AG09309 (cell line): ENCODE measurements at places on chromosomes 4 and X.
A peak's percentile ranks its signal among the peaks of the same experiment; 100 is the strongest.

- peak; percentile 42 for DNase-seq
Measured at GRCh38 chr4:157992038-157992705, 180.7 kb downstream of the GASK1B start.

- no peak for DNase-seq
Measured at GRCh38 chr4:10629394-10629793, 55.2 kb downstream of the CLNK start.

DNA sequence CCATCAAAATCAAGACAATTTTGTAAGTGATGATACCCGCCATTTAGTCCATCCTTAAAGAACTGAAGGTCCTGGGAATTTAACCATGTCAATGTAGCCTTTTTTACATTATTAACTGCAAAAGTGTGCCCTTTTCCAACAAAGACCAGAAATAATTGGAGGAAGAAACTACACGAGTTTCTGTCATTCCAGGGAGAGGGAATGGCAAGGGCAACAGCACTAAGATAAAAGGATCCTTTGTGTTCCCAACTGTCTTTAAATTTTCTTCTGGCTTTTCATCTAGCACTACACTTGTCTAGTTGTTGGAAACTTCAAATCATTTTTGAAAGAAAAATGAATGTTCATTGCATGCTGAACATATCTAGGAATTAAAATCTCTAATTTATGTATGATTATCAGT lies 286.2 kb downstream of the GALNTL6 start:
- DNase-seq: no peak

DNA sequence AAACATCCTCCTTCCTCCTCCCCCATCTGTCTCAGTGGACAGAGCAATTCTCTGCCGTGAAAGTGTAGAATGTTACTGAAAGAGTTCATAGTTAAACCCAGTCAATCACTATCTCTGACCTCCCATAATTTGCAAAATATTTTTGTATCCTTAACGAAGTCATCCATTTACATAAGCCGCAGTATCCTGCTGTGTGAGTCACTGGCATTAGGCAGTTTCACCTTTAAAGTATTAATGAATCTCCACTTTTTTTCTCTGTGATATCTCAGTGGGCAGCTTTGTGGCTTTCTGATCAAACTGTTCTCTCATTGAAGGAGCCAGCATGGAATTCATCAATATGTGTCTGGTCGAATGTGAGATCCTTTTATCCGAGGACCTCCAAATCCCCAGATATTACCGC lies 678.6 kb upstream of the TENM3 start:
- DNase-seq: no peak

- no peak for DNase-seq
Measured at GRCh38 chr4:36255577-36255976, 11.3 kb upstream of the ARAP2 start.

GRCh38 chr4:1978226-1978625 lies 30.5 kb downstream of the NELFA start:
- no peak for DNase-seq

DNA sequence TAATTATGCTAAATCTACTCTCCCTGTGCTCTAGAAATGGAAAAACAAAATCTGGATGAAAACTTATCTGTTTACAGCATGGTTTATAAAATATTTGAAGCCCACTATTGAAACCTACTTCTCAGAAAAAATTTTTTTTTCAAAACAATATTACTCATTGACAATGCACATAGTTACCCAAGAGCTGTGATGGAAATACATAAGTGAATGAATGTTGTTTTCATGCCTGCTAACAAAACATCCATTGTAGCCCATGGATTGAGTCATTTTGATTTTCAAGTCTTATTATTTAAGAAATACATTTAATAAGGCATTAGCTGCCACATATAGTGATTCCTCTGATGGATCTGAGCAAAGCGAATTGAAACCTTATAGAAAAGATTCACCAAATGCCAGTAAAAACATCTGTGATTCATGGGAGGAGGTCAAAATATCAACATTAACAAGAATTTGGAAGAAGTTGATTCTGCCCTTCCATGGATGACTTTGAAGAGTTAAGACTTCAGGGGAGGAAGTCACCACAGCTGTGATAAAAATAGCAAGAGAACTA lies 144.7 kb upstream of the HHIP start:
- no peak for DNase-seq

DNA sequence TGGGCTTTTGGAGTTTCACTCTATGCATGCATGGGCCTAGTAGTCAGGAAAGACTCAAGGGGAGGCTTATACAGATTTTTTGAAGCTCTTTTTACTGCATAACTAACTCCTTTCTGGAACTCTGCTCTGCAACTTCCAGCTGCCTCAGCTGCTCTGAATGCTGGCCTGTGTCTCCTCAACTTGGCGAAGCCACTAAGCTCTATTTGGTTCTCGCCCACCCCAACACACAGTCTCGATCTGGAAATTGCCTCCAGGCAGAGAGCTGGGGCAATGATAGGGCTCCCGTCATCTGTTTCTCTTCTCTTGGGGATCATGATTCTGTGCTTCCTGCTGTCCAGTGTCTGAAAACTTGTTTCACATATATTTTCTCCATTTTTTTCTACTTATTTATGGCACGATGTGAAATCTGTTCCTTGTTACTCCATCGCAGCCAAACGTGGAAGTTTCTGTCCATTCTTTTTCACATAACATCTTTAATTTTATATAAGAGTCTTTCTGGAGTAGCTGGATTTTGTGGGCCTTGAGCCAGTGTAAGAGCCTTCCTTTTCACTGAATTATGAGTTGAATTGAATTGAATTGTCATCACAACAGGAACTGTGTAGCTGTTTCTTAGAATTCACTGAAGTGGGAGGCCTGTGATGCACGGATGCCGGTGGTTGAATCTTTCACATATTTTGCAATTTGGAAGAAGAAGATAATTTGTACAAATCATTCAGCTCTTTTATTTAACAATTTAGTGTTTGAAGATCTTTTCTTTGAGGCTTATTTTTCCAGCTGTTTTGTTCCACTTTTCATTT lies 9.0 kb downstream of the ZNF275 start:
- DNase-seq: no peak

GRCh38 chr4:34323549-34324320 lies 1920.6 kb downstream of the ARAP2 start:
- no peak for DNase-seq

DNA sequence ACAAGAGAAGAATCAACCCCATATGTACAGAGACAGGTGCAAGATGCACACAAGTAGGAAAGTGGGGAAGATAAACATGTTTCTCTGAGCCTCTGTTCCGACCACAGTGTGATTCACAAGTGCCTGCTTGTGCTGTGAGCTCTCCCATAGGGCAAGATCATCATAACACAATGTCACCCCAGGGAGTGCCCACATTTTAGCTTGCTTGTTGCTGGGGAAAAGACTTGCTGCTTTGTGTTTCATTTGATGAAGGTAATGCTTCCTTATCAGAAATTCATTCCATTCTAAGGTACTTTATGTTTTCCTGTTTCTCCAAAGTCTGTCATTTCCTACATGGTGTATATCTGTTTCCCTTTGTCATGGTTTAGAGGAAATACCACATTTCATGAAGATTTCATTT lies 304.5 kb upstream of the DIPK2B start:
- no peak for DNase-seq

DNA sequence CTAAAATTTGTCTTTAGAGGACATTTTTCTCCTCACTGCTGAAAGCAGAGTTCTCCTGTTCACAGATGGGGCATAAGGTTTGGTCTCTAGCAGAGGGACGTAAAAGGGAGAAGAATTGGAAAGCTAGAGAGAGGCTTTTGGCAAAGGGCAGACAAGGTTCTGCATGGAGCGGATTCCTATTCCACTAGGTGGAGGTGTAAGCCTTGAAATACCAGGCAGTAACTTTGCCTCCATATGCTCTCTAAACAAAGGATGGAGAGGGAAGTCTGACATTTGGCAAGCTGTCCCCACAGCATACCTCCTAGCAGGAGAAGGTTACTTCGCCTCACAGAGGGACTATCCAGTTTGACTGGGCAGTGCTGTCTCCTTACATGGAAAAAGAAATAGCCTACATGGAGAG lies 174.7 kb downstream of the DACH2 start:
- no peak for DNase-seq

GRCh38 chr4:1309261-1310010 lies 19.7 kb downstream of the MAEA start:
- DNase-seq: peak; percentile 65

GRCh38 chr4:116561768-116562167 lies 523.6 kb downstream of the TRAM1L1 start:
- DNase-seq: no peak

DNA sequence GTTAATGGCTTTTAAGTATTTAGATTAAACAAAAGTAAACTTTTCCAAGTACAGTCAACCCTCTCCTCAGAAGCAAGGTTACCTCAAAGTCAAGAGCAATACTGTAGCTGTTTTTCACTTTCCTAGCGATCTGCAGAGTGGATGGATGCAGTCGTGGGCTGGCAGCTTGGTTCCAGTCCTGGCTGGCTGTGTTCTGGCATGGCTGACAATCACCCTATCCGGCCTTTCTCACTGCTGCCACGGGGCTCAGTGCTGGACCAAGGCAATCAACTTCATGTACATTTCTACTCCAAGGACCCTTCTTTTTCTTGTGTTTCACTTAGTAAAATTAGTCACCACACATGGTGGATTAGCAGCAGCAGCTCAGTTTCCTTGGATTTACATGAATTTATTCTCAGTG lies 208.3 kb downstream of the GABRB1 start:
- no peak for DNase-seq

- DNase-seq: peak; percentile 80
Measured at GRCh38 chr4:8185295-8185694, 13.8 kb upstream of the SH3TC1 start.
